ENCODE measurements at places on chromosomes 11 and 22.

DNA sequence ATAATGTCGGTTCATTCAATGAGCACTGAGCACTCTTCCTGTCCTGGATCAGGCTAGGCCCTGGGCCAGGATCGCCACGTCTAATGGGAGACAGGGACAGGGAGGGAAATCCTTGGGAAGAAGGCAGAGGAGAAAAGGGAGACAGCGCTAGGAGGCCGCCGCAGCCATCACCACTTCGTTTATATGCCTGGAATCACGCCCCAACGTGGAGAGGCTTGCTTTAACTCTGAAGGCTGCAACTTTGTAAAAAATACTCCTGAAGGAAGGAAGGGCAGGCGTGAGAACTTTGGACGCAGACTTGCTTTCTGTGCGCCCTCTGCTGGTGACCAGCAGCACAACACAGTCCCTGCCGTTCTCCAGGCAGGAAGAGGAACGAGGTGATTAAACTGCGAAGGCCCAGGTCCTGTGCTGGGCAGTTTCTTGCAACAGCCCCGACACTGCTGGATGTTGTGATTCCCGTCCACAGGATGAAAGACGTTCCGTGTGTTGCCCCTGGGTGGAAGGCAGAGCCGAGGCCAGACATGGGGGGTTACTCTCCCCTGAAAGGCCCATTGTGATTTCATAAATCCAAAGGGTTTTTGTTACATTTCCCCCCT, 22.1 kb downstream of the RIBC2 start:
- peak; percentile 91 for DNase-seq

DNA sequence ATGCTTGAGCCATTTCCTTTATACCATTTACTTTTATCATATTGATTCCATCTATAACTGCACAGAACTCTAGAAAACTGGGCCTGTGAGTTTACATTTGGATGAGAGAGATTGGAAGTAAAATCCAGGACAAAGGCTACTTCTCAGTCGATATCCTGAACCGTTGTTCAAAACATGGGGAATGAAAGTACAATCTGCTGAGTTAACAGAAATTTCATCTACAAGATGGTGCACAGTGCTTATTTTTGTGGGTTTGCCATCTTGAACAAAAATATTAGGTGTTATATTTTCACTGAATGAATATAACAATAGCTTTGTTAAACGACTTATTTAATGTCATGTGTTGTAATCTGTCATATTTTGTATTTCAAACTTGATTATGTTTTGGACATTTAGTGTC, 622.6 kb downstream of the LUZP2 start:
- DNase-seq: no peak

GRCh38 chr22:48301908-48302307, 1525.8 kb downstream of the BRD1 start:
- no peak for DNase-seq

GRCh38 chr11:128525411-128526243, 61.7 kb downstream of the ETS1 start:
- no peak for DNase-seq

GRCh38 chr22:43402128-43402527, 9.7 kb upstream of the MPPED1 start:
- no peak for DNase-seq

- peak; percentile 33 for DNase-seq
These were observed 18.2 kb downstream of the KCNJ1 start for GRCh38 chr11:128848815-128849455.

GRCh38 chr11:60634126-60634525, 65.3 kb upstream of the MS4A8 start:
- DNase-seq: no peak

GRCh38 chr22:31179345-31179744, 19.4 kb downstream of the RNF185 start:
- peak; percentile 72 for DNase-seq

GRCh38 chr11:117884994-117885393, 8.5 kb upstream of the FXYD6 start:
- peak; percentile 47 for DNase-seq

DNA sequence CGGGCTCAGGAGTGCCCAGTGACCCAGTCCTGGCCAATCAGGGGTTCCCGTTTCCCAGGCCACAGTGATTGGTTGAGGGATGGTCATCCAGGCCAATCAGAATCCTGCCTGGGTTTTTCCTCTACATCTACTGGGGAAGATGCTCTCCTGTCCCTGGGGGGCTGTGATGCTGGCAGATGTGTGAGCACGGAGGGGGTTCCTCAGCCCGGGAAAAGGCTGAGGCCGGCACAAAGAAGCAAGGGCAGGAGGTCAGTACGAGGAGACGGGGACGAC, 171.2 kb downstream of the CTTN start:
- DNase-seq: no peak

DNA sequence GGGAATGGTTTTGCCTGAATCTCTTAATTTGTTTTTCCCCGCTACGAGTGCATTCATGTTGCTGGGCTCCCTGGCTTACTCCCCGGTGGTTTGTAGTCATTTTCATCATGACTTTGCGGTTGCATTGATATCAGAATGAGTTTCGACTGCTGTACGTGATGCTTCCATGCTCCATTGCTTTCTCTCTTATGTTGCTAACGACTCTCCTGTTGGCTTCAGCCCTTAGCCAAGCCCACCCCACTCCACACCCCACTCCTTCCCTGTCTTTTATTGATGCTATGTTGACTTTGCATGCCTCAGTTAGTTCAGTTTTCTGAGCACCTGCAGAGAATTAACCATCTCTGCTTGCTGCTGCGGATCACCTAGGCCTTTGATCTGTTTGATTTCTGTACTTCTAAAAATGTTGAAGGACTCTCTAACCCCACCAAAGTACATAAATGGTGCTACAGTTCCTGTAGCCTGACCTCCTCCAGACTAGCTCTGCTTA, 65.3 kb downstream of the ARFGAP2 start:
- no peak for DNase-seq

DNA sequence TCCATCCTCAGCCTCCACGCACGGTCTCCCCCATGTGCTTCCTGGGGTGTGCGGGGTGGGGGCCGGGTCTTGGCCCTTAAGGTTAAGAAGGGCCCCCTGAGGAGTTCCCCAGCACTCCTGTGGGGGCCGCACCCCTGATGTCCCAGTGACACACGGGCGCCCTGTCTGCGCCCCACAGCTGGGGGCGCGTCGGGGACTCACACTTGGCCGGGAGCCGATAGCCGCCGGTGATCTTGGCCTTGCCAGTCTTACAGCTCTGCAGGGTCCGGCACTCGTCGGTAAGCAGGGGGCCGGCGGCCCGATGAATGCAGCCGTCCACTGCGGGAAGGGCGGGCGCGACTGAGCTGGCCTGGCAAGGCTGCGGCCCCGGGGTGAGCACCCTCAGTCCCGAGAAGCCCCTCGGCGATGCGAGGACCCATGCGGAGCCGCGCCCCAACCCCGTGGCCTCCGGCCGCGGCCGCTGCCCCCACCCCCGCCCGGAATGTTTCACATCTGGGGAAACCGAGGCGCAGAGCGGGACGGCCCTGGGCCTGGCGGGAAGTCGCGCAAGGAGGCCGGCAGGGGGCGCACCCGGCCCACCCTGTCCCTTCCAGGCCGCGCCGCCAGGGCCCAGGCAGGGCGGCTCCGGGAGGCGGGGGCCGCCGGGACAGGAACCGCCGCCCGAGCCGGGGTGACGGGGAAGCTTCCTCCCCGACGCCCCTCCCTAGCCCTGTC, 13.9 kb downstream of the OTUB1 start:
- DNase-seq: peak; percentile 78

- DNase-seq: no peak
These were observed 106.6 kb downstream of the USP35 start for GRCh38 chr11:78295347-78295746.

- no peak for DNase-seq
These were observed 125.8 kb downstream of the OPCML start for GRCh38 chr11:133406489-133406888.

GRCh38 chr22:43521716-43522115, 109.9 kb downstream of the MPPED1 start:
- peak; percentile 1 for DNase-seq

DNA sequence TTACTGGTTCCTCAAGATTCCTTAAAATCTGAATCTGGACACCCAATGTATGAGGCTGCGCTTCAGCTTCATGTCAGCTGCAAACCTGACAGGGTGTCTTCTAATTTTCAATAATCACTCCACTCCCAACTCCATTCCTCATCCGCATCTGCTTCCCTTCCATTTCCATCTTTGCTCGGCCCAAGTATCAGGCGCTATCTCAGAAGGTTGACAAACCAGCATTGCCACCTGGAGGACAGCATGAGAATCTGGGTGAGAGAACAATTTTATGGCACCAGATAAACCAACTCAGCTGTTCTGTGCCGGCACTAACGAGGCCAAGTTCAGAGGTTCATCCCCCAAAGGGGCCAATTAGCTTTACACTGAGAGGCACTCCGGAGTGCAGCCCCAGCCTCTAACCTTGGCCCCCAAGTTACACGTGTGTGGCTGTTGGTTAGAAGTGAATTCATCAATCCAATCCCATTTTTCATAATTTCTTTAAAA, 79.1 kb upstream of the LMO2 start:
- DNase-seq: peak; percentile 62

DNA sequence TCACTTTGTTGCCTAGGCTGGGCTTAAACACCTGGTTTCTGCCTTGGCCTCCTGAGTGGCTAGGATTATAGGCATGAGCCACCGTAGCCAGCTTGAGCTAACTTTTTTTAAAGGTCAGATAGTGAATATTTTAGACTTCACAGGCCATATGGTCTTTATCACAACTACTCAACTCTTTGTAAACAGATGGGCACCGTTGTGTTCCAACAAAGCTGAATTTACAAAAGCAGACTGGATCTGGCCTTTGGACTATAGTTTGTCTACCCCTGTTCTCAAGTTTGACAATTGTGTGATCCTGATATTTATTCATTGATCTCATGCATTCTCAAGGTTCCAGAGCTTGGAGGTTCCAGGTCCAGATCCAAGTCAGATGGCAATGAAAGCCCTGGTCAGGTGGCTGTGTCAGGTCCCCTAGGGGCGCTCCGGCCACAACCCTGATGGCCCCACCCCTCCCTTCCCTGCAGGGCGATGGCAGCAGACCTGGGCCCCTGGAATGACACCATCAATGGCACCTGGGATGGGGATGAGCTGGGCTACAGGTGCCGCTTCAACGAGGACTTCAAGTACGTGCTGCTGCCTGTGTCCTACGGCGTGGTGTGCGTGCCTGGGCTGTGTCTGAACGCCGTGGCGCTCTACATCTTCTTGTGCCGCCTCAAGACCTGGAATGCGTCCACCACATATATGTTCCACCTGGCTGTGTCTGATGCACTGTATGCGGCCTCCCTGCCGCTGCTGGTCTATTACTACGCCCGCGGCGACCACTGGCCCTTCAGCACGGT, 15.8 kb downstream of the P2RY2 start:
- DNase-seq: no peak

DNA sequence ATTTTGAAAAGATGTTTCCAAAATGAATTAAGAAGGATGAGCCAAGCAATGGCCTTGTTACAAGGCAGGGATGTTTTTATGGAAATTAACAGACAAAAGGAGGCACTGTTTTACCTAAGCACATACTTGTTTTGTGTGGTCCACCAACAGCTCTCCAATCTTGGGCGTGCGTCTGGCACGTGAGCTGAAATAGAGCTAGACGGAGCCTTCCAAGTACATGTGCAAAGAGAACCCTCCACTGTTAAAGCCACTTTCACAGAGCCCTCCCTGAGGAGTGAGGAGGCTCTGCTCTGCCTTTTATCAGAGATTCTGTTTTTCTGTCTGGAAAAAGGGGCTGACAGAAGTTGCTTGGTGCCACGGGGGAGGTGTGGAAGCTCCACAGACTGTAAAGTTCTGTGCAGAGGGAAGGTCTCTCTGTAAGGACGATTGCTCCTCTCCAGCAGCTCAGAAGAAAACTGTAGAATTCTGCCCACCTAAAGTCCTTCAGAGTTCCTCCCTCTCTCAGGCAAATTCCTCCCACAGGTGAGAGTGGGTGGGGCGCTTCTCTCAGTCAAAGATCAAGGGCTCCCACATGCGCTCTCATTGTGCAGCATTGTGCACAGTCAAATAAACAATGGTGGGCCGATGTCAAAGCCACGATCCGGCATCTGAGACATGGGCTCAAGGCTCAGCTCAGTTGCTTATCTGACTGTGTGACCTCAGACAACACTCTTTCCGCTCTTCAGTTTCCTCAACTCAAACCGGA, 92.6 kb upstream of the CSNK2A3 start:
- no peak for DNase-seq

- DNase-seq: no peak
These were observed 17.4 kb downstream of the UBASH3B start for GRCh38 chr11:122672892-122673291.

DNA sequence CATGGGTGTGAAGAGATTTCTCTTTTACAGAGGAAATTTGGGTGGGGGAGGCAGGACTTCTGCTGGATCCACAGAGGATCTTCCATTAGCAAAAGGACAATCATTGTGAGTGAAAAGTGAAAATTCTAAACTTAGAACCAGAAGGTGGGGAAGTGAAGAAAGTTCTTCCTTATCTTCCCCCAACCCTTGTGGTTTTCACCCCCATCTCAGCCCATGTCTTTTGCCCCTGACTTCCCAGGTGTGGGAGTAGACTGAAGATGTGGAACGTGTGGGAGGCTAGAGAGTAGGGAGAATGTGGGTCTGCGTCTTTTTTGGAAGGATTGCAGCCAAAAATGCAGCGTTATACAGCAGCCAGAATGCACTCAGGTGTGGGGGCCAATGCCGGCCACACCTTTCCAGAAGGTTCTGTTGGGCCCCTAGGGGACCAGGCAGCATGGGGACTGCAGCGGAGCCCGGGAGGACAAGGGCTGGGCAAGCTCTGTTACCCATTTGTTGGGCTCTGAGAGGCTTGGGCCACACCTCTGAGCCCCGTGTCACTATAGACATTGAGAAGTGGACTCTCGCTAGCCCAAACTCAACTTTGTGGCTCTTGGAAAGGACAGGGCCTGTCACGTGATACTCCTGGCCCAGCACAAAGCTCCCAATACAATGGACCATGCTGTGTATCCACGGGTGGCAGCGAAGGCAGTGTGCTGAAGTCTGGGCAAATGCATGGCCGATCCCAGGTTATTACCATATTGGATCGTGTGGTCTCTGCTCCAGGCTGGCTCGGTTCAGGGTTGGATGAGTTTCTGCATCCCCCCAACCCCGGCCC, 32.8 kb upstream of the LINC01488 start:
- DNase-seq: no peak
